ENCODE measurements at places on chromosomes 13 and 19. TPM values are rescaled to one million over a fixed set of nuclear protein-coding genes. Genes with fewer than 3 reads are reported as not detected.
A peak's percentile ranks its signal among the peaks of the same experiment; 100 is the strongest.

DNA sequence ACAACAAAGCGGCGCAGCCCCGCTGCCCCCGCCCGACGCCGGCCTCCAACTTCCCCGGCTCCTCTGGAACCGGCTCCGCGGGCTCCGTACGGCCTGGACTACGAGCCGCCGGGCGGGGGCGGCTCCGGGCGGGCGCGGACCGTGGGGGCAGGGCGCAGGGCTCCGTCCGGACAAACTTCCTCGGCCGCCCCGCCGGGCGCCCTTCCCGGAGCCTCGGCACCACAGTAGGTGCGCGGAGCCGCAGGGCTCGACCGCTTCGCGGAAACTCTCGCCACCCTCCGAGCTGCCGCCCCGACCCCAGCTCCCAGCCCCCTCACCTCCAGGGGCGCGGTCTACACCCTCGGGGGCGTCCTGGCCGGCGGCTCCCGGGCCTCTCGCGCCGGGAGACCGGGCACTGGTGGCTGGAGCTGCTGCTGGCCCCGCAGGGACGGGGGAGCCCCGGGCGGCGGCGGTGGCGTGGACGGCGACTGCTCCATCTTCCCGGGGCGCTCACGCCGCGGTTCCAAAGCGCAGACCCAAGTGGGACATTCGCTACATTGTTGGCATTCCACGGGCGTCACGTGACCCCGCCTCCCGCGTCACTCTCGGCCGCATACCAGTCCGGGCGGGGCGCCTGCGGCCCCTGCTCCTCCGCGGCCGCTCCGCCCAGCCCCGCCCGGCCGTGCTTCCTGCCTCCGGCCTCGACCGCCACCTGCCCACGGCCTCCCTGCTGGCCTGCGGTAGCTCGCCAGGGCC, at the start of gene LATS2:
TSS of gene LATS2 (minus strand) at position 558 of the 735 bp plus-strand sequence. CDS start 15,560 bp downstream, outside the sequence.
- H3K4me1 ChIP-seq = no peaks in the 10 kb centered on the region
- DNase-seq = peak; percentile 98
- peak within 1 kb of the TSS; percentile 97 for H3K4me3 ChIP-seq
- H3K36me3 ChIP-seq = no peaks in the 10 kb centered on the region

Gene PTH2
- not detected for total RNA-seq

- H3K27ac ChIP-seq = no peak overlapping the region
- no peak for DNase-seq
- H3K36me3 ChIP-seq = no peaks in the 10 kb centered on the region
- H3K4me1 ChIP-seq = no peaks in the 10 kb centered on the region
- no peak overlapping the region for H3K4me3 ChIP-seq
These were observed 20.9 kb downstream of the ZNF536 start for GRCh38 chr19:30393046-30393445.

- peak overlapping the region; percentile 97 for H3K27ac ChIP-seq
- no peak for DNase-seq
- H3K4me3 ChIP-seq = peak overlapping the region; percentile 95
- no peaks in the 10 kb centered on the region for H3K27me3 ChIP-seq
These were observed 416 bp downstream of the BCKDHA start for GRCh38 chr19:41398050-41398418.

DNA sequence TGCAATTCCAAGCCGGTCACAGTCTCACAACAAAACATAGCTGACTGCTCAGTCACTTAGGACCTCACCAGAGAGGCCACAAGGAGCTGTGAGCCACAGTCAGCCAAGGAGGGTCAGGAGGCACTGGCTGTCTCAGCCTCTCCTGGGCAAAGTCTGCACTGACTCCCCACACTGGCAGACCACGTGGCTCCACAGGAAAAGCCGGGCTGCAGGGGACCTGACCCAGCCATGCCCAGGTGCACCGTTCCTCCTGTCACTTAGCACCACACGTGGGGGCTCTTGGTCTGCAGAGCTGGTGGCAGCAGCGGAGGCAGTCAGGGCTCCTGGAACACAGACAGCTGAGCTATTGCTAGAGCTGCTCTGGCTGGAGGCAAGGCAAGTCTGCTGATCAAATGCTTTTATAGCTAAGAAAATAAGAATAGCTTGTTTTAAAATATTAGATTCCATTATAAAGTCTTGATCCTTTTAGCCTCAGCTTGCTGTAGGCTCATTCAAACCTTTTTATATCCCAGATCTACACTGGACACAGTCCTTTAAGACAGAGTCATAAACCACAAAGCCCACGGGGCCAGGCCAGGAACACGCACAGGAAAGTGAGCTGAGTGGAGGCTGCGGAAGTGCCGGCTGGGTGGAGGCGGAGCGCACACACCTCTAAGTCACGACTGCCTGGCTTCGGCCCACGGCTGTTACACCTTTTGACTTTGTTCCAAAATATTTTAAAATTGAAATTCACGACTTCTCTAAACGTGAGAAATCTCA, 744.1 kb downstream of the UQCRFS1 start:
- H3K4me3 ChIP-seq = no peak overlapping the region
- no peaks in the 10 kb centered on the region for H3K27me3 ChIP-seq
- DNase-seq = peak; percentile 70
- H3K27ac ChIP-seq = no peak overlapping the region

DNA sequence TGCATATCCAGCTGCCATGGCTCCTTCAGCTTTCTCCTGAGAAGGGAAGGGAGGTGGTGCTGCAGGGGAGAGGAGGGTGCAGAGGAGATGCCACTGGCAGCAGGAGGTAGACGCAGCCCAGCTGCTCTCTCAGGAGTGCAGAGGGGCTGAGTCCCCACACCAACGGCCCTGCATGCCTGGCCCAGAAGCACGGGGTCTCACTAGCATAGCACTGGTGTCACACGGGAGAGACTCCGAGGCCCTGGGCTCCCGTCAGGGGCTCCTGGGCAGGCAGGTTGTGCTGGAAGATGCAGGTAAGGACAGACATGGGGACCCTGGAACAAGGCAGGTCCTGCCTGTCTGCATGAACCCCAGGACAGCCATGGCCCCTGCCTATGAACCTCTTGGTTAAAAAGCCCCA, 80.1 kb downstream of the C1QTNF9 start:
- H3K27me3 ChIP-seq = no peaks in the 10 kb centered on the region
- H3K36me3 ChIP-seq = no peaks in the 10 kb centered on the region
- no peak for DNase-seq
- no peak overlapping the region for H3K27ac ChIP-seq

DNA sequence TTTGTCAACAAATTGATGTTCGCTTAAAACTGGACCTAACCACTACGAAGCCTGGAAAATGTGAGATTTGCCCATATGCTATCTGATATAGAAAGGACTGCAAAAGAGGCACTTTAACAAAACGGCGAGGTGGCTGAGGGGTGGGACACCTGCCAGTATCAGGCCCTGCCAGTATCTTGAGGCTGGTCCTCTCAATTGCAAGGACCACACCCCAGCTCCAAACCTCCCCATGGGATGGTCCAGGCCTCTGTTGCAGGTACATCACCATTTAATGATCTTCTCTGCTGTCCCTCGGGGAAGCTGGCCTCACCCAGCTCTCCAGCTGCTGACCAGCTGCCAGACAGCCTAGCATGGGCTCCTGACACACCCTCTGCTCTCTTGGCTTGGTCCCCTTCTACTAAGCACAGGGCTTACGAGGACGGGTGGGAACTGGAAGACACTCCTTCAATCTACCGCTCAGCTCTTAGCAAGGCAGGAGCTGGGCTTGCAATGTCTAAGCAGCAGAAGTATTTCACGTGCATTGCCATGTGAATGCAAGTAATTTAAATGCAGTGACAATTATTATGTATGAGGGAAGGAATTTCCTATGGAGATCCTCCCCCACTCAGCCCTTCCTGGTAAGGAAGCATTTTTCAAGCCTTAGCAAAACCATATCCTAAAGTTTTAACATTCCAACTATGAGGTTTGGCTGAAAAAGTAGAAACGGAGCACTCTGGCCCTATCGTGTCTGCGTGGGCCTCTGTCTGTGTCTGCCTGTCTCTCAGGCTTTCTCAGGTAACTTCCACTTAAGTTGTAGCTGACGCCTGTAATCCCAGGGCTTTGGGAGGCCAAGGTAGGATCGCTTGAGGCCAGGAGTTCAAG, 63.9 kb downstream of the LATS2 start:
- no peaks in the 10 kb centered on the region for H3K27me3 ChIP-seq
- no peaks in the 10 kb centered on the region for H3K4me1 ChIP-seq

GRCh38 chr19:371501-372168, 27.0 kb upstream of the MIER2 start:
- no peaks in the 10 kb centered on the region for H3K27me3 ChIP-seq
- H3K36me3 ChIP-seq = no peaks in the 10 kb centered on the region
- no peaks in the 10 kb centered on the region for H3K4me1 ChIP-seq
- DNase-seq = no peak
- H3K27ac ChIP-seq = no peak overlapping the region

Gene CGB3
- not detected for total RNA-seq

Gene CCDC194
- total RNA-seq = not detected

Gene MISP
- total RNA-seq = not detected

GRCh38 chr13:79406597-79406908, 498 bp upstream of the RBM26 start:
- no peaks in the 10 kb centered on the region for H3K4me1 ChIP-seq
- peak overlapping the region; percentile 89 for H3K27ac ChIP-seq
- peak overlapping the region; percentile 82 for H3K4me3 ChIP-seq
- no peak for DNase-seq

DNA sequence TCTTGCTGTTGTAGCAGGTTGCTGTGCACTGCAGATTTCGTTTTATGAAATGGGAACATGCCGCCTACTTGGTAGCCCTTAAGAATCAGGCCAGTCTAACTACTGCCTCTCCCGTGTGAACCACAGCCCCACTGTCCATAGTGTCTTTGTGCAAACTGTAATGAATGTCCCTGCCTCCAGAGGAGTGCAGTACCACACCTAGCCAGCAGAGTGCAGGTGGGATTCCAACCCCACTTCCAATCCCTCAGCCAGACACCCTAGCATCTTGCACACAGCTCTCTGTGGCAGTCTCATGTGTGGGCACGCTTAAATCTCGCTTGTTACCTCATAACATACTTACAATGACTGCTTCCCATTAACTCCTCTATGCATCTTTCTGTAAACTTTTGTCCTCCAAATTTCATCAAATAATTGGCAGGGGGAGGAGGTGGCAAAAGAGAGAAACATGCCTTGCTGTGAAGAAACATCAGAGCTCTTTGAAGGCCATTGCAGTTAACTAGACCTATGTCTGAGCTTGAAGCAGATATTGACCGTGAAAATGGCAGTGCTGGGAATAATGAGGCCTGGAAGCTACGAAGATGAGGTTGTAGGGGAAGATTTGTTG, 47.2 kb downstream of the ZAR1L start:
- DNase-seq = no peak
- no peak overlapping the region for H3K27ac ChIP-seq
- peaks cover 9% of the 10 kb centered on the region for H3K36me3 ChIP-seq
- H3K4me3 ChIP-seq = no peak overlapping the region
- no peaks in the 10 kb centered on the region for H3K27me3 ChIP-seq
- H3K4me1 ChIP-seq = no peaks in the 10 kb centered on the region

Gene ZNF709
- 0.49 TPM for total RNA-seq

DNA sequence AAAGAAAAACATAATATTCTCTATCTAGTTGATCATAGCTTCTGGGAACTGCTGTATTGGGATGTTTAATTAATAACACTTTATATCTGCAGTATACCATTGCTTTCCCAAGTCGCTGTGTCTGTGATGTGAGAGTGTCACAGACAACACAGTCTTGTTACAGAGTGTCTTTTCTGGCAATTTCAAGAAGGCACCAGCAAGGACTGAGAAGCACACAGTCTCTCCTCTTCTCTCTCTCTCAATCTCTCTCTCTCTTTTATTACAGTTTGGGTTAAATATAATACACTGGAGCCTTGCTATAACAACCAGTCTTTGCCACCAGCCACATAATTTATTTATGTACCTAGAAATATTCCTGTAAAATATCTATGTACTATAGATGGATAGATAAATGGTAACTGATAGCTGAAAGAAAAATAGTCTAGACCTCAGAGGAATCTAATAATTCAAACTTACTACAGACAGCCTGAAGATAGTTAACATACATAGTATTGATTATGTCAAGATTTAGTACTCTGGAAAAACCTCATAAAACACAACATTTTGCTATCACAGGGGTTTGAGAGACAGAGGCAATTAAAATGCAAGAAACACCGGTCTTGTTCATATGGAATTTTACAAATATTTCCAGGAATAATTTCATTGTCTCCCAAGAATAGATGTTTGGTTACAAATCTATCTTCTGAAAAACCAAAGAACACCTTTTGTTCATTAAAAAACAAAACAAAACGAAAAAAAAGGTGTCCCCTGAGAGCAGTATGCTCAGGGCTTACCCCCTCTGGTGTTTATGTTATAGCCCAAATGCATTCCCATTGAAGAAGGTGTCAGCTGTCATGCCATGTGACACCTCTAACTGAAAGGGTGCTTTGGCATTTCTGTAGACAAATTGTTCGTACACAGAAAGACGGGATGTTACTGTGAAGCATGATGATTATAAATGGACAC, 507.8 kb downstream of the TBC1D4 start:
- DNase-seq = no peak
- no peak overlapping the region for H3K4me3 ChIP-seq
- H3K36me3 ChIP-seq = no peaks in the 10 kb centered on the region
- no peaks in the 10 kb centered on the region for H3K4me1 ChIP-seq

Gene FCER2
- total RNA-seq = not detected

DNA sequence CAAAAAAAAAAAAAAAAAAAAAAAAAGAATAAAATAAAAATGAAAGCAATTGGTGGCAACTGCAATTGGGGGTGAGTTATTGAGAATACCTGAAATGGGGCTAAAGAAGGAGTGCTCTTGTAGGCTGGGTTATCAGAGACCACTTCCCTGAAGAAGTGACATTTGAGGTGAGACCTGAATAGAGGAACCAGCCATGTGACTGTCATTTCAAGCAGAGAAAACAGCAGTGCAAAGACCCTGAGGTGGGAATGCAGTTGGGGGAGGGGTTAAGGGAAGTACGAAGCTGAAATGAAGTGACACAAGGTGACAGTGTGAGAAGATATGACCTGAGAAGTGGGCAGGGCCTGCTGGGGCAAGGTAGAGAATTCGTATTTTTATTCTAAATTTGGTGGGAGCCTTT, 4.3 kb upstream of the PALM3 start:
- H3K27ac ChIP-seq = no peak overlapping the region
- H3K4me1 ChIP-seq = no peaks in the 10 kb centered on the region
- H3K4me3 ChIP-seq = no peak overlapping the region
- no peaks in the 10 kb centered on the region for H3K27me3 ChIP-seq
- no peak for DNase-seq

DNA sequence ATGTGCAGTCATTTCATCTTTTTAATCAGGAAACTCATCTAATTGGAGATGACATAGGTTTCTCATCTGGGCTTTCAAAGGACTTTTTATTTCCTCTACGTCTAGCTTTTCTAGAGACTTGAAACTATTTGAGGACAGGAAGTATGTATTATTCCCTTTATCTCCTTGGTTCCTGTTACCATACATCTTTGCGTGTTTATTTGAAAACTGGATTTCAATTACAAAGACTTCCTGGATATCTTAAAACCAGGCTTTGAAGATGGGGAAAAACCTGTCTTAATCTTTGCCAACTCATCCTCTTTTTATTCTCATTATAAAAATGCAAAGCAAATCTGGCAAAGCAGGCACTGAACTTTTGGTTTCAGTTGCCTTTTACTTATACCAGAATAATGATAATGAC, 130.5 kb downstream of the LMO7 start:
- no peak for DNase-seq
- no peaks in the 10 kb centered on the region for H3K4me1 ChIP-seq
- no peak overlapping the region for H3K4me3 ChIP-seq

- H3K27ac ChIP-seq = peak overlapping the region; percentile 80
- DNase-seq = peak; percentile 71
- no peaks in the 10 kb centered on the region for H3K27me3 ChIP-seq
- H3K4me3 ChIP-seq = peak overlapping the region; percentile 88
- no peaks in the 10 kb centered on the region for H3K36me3 ChIP-seq
These were observed 722 bp downstream of the COLGALT1 start for GRCh38 chr19:17555929-17556813.

GRCh38 chr13:32983058-32983457, 33.2 kb upstream of the KL start:
- no peaks in the 10 kb centered on the region for H3K27me3 ChIP-seq
- H3K27ac ChIP-seq = no peak overlapping the region
- H3K36me3 ChIP-seq = no peaks in the 10 kb centered on the region
- H3K4me1 ChIP-seq = no peaks in the 10 kb centered on the region

Gene F2RL3
- total RNA-seq = 0.62 TPM
